ENCODE measurements at places on chromosomes 16 and 17.

- DNase-seq, result no peak
These were observed 34.7 kb upstream of the KLHDC4 start for GRCh38 chr16:87800497-87800896.

- DNase-seq, result no peak
These were observed 75.2 kb downstream of the COX10 start for GRCh38 chr17:14144508-14144907.

DNA sequence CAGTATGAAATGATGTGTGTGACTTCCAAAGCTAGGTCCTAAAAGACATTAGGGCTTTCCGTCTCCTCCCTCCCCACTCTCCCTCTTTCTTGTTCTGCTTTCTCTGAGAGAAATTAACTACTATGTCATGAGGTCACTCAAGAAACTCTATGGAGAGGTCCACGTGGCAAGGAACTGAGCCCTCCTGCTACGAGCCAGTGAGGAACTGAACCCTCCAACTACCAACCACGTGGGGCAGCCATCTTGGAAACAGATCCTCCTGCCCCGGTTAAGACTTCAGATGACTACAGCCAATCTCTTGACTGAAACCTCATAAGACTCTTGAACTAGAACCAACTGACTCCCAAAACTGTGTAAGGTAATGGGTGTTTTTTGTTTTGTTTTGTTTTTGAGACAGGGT is 4.2 kb upstream of the ALOX15 start:
- DNase-seq, result peak; percentile 84

- no peak for DNase-seq
These were observed 7.1 kb upstream of the ZNF213 start for GRCh38 chr16:3127745-3128144.

DNA sequence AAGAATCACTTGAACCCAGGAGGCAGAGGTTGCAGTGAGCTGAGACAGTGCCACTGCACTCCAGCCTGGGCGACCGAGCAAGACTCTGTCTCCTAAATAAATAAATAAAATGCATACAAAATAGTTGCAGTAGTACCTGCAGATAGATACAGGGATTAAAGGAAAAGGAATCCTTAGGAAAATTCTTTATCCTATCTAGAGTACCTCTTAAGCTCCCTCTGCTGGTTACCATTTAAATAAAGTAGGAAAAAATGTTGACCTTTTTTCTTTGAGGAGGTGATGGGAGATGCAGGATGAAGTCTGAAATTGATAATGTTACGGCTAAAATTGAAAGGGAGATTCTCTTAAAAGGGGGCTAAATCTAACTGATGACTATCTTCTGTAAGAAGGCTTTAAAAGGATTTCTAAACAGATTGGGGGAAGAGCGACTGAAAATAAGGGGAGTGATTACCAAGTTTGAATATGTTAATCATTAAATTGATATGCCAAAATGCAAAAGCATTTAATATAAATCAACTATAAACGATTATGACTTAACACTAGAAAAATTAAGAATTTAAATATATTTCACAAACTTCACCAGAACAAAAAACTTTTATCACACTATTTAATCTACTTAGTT is 29.4 kb downstream of the C16orf87 start:
- peak; percentile 34 for DNase-seq

- DNase-seq, result peak; percentile 93
These were observed 8.4 kb downstream of the SLC16A5 start for GRCh38 chr17:75096082-75096625.

GRCh38 chr16:51621610-51622009 is 470.5 kb upstream of the SALL1 start:
- no peak for DNase-seq

DNA sequence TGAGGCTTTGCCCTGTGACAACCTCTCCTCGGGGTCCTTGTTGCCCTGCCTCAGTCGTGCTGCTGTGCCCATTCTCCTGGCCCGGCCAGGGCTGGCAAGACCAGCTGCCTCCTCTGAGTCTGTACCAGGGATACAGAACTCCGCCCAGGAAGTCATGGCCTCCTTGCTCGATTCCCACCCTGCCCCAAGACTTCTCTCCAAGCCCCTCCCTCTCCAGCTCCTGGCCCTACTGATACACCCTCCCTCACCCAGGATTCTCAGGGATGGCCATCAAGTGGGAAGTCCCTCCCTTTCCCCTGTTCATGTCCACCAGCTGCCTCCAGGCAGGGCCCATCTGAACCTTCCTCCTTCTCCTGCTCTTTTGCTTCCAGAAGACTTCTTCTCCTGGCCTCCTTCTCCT is 11.2 kb upstream of the TMEM208 start:
- DNase-seq, result peak; percentile 37

DNA sequence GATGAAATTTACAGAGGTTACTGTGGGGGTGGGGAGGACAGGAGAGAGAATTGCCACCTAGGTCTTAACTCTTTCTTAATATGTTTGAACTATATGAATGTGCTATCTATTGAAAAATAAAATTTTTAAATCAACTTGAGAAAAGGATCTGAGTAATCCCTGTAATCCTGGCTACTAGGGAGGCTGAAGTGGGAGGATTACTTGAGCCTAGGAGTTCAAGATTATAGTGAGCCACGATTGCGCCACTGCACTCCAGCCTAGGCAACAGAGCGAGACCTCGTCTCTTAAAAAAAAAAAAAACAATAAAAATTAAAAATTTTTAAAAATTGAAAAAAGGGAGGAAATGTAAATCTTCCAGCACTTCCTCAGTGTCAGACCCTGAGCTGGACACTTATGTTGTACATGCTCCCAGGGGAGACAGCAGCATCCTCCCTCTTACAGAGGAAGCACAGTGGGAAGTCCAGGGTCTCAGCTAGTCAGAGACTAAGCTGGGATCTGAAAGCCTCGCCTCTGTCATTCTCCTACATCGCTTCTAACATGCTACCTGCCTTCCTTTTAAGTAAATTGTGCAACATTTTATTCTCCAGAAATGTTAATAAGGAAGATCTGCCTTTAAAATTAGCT is 21.9 kb downstream of the PMM2 start:
- DNase-seq, result no peak

DNA sequence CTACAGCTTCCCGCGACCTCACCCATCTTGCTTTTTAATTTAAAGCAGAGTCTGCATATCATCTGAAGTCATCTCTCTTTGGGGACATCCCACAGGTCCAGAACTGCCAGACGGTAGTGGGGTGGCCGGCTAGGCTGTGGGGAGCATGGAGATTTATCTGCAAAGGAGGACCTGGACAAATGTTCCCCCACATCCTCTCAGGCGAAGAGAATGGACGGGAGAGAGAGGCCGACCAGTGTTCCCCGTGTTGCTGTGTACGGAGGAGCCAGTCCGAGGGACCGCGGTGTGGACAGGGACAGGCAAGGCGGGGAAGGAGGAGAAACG is 665 bp upstream of the MT1M start:
- no peak for DNase-seq

DNA sequence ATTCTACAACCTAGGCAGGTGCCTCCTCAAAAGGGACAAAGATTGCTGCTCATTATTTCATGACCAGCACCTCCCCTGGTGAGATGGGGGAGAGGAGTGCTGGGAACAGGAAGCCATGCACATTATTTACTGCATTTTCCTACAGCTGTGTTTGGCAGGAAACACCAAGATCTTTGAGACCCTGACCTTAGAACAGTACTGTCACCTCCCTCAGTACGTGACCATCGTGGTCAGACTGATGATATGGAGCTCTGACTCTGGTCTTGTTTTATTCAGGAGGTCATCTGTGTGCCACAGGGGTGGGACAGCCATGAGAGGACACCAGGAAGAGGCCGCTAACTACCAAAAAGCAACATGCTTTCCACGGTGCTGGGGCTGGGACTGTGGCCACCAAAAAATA is 37.4 kb downstream of the USP22 start:
- no peak for DNase-seq

All from suppressor macrophage treated with lipopolysaccharide for 4 hours (primary cell).